ENCODE measurements at places on chromosomes 11 and 22.

GRCh38 chr11:25396847-25397246, 900.0 kb downstream of the LUZP2 start:
- no peak for DNase-seq

DNA sequence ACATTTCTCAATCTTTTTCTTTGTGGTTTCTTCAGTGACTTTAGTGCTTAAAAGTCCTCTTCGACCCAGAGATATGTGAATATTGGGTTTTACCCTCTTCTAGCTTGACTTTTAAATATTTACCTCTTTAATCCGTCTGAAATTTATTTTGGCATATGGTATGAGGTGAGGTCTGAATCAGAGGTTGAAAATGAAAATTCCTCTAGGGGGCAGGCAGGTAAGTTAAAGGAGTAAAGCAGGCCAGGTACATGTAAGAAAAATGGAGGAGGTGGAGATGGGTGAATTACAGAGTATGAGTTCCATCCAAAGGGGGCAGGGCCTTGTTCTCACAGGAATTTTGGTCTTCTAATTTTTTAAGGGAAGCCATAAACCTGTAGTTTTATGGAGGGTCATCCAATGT, 263.8 kb upstream of the NARS2 start:
- no peak for DNase-seq

DNA sequence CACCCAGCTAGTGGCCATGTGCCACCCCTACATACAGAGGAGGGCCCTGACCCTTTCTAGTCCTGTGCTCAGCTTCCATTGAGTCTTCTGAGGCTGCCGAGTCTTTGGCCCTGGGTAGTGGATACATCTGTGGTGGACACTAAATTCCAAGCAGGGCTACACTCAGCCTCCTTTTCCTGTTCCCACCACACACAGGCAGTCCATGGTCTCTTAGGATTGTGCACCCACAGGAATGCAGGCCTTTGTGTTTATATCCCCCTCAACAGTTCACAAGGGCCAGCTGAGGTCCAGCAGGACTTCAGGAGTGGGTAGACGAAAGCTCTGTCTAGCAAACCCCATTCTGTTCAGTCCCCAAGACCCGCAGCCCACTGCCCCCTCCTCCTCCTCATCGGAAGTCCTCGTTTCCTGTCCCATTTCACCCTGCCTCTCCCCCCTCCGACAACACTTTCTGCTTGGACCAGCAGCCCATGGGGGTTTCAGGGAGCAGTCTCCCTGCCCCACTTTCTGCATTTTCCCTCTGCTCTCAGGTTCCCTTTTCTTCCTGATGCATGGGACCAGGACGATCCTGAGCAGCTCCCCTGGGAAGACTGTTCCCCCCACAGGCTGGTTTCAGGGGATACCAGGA, 91.8 kb downstream of the SWAP70 start:
- DNase-seq, result peak; percentile 56

GRCh38 chr22:16594026-16594425, 1.4 kb upstream of the CCT8L2 start:
- DNase-seq, result no peak

DNA sequence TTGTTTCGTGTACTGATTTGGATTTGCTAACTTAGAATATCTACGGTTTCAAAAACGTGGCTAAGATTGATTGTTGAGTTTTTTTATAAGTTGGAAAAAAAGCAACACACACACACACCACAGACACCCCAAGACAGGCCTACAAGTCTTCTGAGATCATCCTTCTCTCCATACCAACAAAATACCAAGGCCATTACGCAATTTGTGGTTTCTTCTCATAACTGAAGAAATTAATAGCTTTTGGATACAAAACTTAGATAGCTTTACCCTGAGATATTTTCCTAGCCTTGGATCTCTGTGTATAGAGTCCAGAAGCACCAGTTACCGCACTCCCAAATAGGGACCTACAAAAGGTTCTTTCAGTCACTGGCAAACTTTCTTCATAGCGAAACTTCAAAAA, 113.6 kb downstream of the SIK3 start:
- peak; percentile 40 for DNase-seq

GRCh38 chr22:43887391-43887790, 4.4 kb downstream of the PNPLA5 start:
- DNase-seq, result no peak

GRCh38 chr11:10388101-10388500, 67.0 kb upstream of the AMPD3 start:
- no peak for DNase-seq

- no peak for DNase-seq
Measured at GRCh38 chr11:69104212-69104855, 51.4 kb upstream of the SMIM38 start.

GRCh38 chr11:3050386-3051195, 6.6 kb downstream of the CARS1 start:
- DNase-seq, result no peak

- DNase-seq, result peak; percentile 49
Measured at GRCh38 chr22:38107692-38108515, 2.6 kb downstream of the BAIAP2L2 start.

GRCh38 chr22:35957589-35957988, 71.0 kb downstream of the RBFOX2 start:
- DNase-seq, result no peak

GRCh38 chr11:79520086-79520485, 79.3 kb upstream of the TENM4 start:
- no peak for DNase-seq

- no peak for DNase-seq
Measured at GRCh38 chr11:131467645-131468394, 97.4 kb downstream of the NTM start.

DNA sequence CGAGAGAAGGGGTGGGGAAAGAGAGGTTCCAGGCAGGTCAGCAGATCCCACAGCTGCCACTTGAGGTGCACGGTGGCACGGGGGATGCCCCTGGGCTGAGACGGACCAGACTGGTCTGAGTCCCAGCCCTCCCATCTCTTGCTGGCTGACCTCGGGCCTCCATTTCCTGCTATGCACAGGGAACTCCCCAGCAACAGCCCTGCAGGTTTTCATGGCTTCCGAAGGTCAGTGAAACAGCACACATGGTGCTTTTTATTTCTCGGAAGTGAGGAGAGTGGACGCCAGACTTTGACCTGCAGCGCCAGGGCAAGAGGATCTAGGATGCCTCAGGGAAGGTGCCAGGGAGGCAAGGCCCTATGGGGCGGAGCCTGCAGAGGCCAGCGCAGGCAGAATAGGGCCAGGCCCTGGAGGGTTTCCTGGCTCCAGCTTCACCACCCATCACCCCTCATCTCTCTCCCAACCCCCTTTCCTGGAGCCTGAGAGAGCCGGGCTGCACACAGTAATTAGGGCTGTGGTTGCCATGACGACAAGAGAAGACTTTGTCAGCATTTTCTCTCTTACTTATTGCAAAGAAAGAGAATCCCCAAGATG, 29.5 kb downstream of the SLC22A12 start:
- peak; percentile 53 for DNase-seq

DNA sequence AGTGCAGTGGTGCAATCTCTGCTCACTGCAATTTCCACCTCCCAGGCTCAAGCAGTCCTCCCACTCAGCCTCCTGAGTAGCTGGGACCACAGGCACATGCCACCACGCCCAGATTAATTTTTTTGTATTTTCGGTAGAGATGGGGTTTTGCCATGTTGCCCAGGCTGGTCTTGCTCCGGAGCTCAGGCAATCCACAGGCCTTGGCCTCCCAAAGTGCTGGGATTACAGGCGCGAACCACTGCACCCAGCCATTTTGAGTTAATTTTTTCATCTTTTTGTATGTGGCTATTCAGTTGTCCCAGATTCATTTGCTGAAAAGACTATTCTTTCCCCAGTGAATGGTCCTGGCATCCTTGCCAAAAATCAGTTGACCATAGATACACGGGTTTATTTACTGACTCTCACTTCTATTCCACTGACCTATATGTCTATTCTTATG, 63.6 kb downstream of the MAPK1 start:
- DNase-seq, result no peak

All from muscle of back (tissue), 13 donors.